ENCODE measurements at places on chromosomes 5 and 9.

DNA sequence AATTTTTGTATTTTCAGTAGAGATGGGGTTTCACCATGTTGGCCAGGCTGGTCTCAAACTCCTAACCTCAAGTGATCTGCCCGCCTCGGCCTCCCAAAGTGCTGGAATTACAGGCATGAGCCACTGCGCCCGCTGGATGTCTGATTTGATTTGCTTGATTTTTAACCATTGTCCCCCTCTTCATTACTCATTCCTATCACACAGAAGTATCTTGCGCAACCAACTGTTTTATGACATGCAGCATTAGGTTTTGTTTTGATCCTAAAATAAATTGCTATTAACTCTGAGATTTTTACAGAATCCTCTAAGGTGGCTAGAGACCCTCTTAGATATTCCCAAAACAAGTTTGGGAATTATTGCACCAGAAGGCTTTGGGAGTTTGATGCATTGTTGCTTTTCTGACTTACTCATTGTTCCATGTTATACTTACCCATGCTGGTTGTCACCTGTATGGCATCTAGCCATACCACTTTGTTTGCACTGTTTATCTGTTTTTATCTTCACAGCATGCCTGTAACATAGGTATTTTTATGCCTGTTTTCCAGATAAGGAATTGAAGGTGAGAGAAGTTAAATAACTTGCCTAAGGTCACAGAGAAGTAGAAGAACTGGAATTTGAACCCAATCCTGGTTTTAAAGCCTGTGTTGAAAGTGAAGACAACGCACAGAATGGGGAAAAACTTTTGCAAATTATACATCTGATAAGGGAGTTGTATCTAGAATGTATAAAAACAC, 35.9 kb upstream of the PWWP2A start:
- DNase-seq, result no peak

DNA sequence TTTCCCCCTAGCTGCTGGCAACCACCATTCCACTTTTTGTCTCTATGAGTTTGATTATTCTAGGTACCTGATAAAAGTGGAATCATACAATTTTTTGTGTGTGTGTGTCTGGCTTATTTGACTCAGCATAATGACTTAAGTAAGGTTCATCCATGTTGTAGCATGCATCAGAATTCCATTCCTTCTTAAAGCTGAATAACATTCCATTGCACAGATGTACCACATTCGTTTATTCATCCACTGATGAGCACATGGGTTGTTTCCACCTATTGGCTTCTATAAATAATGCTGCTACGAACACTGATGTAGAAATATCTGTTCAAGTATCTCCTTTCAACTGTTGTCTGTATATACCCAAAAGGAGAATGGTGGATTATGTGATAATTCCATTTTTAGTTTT, 33.7 kb downstream of the AP3B1 start:
- DNase-seq, result no peak

- DNase-seq, result no peak
Measured at GRCh38 chr5:103327893-103328292, 69.3 kb downstream of the MACIR start.

GRCh38 chr5:124963236-124963919, 216.9 kb upstream of the ZNF608 start:
- peak; percentile 76 for DNase-seq

DNA sequence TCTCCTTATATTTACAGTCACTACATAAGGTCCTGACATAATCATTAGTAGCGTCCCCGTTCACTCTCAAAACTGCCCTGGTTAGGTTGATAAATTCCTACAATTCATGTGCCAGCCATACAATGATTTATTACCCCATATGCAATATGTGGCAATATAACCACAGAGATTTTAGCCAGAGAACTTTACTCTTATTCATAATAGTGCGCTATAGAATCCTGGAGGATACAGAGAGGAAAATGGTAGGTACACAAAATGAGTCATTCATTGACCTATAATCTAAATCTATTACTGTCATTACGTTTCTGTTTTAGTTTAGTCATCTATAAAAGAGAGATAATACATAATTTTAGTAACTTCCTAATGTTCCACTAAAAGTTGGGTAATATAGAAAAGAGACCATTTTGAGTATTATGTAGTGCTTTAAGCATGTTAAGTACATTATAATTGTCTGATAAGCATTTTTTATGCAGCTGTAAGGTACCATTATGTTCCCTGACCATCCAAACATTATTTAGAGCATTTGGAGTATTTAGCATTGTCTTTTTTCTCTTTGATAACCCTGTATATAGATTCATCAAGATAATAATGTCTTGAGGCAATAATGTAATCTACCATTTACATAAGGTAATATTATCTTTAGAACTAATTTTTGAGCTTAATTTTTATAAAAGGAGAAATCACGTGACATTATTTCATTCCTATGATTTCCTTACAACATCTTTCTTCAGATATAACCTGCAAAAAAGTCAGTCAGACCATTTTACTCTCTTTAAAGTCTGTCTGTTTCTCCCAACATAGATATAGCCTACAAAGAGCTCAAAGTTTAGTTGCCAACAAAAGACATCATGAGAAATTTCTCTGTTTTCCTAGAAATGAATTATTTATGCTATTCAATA, 655.5 kb upstream of the ZNF608 start:
- DNase-seq, result no peak

DNA sequence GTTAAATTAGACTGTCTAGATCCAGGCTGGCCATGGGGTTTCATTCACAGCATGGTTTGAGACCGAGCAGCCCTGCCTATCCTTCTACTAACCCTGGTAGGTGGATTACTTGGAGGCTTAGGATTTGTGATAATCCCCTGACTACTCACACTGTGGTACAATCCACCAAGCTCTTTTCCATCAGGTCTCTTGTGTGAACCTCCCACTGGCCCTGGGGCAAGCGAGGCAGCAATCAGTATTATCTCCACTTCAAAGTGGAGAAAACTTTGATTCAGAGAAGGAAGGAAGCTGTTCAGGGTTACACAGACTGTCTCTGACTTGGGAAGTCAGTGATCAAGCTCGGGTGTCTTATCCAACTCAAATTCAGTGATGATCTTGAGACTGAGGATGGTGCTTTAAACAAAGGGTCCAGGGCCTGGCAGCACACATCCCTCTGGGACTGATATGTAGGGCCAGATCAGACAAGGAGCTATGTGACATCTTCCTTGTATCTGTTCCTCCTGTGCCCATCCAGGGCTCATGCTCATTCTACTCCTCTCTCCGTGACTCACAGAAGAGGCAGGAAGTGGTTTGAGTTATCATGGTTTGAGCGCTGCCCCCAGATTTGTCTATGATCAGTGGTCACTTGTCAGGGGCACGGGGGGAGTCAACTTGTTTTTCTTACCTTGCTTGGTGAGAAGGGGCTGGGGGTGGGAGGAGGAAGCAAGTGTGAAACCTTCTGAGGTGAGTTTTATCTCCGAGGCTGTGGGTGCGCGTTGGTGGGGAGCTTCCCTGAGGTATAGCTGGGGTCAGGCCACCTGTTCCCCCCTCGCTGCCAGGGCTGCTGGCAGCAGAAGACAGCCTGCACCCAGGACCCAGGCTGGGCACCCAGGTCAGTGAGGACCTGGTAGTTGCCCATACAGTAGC, 48.6 kb downstream of the RGS3 start:
- peak; percentile 57 for DNase-seq

DNA sequence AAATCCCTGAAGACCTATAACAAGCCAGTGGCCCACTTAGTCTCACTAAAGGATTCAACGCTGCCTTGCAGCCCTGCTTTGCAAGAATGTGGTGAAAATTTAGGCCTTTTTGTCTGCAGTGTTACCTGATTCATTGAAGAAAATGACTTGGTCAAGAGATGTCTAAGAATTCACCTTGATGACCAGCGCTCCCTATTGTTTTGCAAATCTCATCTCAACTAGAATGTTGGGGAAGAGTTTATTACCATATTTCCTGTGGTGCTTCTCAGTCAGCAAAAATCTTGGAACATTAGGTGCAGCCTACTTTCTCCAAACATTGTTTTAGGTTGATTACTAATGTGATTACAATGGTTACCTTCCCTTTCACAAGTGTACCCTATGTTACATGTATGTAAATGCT, 53.5 kb downstream of the PLK2 start:
- no peak for DNase-seq

DNA sequence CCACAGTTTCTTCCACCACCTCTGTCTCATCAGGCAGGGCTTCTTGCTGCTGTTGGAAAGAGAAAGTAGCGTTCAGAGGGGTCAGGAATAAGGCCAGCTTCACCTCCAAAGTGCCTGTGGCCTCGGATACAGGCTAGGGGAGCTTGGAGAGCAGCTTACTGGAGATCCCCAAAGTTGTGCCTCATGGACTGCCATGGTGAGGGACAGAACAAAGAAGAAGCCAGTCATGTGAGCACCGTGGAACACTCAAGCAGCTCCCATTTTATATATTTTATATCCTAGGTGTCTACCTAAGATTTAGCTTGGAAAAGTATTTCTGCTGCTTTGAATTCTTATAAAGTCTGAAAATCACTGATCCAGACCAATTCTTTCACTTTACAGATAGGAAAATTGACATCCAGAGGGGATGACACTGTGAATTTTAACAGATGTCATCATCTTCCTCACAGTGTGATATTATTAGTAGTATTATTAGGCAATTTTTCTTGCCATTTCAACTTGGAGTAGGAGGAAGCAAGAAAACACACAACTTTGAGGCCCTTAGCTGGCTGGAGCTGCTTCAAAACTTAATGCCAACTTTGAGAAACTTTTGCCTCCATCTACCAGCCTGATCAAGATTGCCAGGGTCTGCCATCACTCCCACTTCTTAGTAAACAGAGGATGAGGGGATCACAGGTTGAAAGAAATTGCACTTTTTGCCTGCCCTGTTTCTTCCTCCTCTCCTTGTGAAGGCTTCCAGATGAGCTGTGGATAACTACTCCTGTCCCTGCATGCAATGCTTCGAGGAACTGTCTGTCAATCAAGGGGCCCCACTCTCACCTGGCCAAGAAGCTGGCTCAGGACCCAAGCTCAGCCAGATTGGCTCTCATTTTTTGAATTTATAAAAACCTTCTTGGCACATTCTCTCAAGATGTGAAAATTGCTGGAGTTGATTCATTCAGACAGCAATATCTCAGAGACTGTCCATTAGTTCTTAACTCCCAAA, 11.8 kb downstream of the SPARC start:
- DNase-seq, result peak; percentile 64

- DNase-seq, result peak; percentile 44
Measured at GRCh38 chr5:14143841-14144585, 871 bp downstream of the TRIO start.

DNA sequence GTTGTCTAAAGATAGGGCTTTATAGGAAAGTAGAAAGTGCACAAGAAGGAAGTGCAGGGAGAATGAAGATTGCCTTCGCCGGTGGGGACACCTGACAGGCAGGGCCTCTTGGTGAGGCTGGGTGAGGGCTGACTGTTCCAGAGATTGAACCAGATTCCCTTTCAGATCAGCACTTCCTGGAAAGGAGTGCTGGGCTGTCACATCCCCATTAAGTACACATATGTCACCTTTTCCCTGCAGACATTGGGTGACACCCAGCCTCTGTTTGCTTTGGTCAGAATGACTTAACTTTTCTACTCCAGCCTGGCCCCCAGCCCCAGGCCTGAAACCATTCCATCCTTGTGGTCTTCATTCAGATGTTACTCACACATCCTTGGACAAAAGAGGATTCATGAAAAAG, 7.4 kb upstream of the SHROOM1 start:
- DNase-seq, result no peak

DNA sequence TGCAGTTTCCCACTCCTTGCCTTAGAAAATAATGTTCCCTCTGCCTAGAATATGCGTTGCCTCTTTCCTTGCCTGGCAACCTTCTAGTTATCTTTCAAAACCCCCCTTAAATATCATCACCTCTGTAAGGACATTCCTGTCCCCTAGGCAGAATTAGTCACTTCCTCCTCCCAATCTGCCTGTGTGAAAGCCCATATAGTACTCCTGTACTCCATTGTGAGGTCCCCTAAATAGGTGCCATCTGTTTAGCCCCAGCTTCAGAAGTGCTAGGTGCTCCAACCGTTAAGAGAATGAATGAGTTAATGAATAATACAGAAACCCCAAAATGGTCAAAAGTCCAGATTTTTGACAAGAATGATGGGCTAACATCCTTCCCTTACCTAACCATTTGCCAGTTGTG, 181.4 kb downstream of the GDNF start:
- DNase-seq, result no peak

- peak; percentile 56 for DNase-seq
Measured at GRCh38 chr5:147930769-147931168, 24.4 kb upstream of the C5orf46 start.

- DNase-seq, result peak; percentile 1
Measured at GRCh38 chr5:66680804-66681203, 84.6 kb downstream of the MAST4 start.

DNA sequence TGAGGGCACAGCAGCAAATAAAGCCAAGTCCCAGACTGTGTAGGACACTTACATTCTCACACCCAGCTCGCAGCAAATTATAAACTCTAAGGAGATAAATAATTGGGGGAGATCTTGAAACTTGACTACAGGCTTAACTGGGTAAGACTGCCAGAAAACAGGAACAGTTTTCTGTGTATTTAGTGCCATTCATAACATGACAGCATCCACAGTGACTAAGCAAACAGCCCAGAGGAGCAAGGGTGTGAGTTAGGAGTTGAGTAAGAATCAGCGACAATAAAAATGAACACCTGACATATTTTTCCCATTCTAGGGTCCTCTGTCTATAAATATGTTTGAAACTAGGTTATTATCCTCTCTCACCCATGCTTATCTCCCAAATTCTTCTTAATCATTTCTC, 370.9 kb upstream of the WWC1 start:
- peak; percentile 33 for DNase-seq

GRCh38 chr9:81666123-81666522, 23.2 kb downstream of the TLE1 start:
- DNase-seq, result no peak

DNA sequence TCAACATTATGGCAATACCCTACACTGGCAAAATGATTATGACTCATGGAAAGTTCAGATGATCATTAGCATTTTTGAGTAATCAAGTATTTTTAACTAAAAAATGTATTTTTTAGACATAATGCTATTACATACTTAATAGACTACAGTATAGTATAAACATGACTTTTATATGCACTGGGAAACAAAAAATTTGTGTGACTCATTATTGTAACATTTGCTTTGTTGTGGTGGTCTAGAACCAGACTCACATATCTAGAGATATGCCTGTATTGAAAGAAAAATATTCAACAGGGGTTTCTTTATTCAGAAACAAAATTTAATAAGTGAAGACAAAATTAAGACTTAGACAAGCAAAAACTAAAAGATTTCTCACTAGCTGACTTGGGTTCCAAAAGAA, 385.3 kb upstream of the RIOK2 start:
- no peak for DNase-seq

DNA sequence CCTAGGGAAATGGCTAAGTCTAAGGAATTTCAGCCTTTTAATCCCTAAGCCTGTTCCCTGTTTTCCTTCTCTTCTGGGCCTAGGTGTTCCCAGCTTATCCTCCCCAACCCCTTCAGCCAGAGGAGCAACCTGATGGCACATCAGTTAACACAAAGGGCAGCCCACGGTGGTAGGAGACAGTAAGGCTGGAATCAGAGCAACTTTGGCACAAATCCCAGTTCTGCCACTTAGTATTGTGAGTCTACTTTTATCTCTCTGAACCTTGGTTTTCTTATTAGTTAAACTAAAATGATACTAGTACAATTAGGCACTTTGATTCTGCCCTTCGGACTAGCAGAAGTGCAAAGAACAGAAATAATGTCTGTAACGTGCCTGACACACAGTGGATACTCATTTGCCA, 246.8 kb downstream of the SAXO1 start:
- no peak for DNase-seq
